ENCODE measurements at places on chromosomes 4 and X.

DNA sequence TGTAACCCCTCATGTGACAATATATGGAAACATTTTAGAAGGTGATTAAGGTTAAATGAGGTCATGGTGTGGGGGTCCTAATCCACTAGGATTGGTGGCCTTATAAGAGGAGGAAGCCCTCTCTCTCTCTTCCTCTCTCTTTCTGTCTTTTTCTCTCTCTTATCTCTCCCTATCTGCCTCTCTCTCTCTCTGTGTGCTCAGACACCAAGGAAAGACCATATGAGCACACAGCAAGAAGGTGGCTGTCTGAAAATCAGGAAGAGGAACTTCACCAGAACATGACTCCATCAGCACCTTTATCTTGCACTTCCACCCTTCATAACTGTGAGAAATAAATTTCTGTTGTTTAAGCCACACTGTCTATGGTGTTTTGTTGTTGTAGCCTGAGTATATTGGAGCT lies 1472.2 kb downstream of the PCDH7 start:
- DNase-seq, result peak; percentile 5

GRCh38 chr4:73127839-73128453 lies 58.4 kb upstream of the COX18 start:
- DNase-seq, result peak; percentile 72

GRCh38 chrX:151030845-151031244 lies 47.7 kb downstream of the HMGB3 start:
- no peak for DNase-seq

- DNase-seq, result no peak
Observed at GRCh38 chrX:30181353-30181752, 34.0 kb upstream of the MAGEB2 start.

- DNase-seq, result no peak
Observed at GRCh38 chrX:97167333-97167732, 283.6 kb downstream of the RPA4 start.

- DNase-seq, result no peak
Observed at GRCh38 chr4:151100531-151100930, 1.1 kb downstream of the RPS3A start.

GRCh38 chrX:72479324-72480274 lies 93.0 kb downstream of the HDAC8 start:
- no peak for DNase-seq

- DNase-seq, result no peak
Observed at GRCh38 chr4:65416891-65417290, 253.4 kb downstream of the EPHA5 start.

DNA sequence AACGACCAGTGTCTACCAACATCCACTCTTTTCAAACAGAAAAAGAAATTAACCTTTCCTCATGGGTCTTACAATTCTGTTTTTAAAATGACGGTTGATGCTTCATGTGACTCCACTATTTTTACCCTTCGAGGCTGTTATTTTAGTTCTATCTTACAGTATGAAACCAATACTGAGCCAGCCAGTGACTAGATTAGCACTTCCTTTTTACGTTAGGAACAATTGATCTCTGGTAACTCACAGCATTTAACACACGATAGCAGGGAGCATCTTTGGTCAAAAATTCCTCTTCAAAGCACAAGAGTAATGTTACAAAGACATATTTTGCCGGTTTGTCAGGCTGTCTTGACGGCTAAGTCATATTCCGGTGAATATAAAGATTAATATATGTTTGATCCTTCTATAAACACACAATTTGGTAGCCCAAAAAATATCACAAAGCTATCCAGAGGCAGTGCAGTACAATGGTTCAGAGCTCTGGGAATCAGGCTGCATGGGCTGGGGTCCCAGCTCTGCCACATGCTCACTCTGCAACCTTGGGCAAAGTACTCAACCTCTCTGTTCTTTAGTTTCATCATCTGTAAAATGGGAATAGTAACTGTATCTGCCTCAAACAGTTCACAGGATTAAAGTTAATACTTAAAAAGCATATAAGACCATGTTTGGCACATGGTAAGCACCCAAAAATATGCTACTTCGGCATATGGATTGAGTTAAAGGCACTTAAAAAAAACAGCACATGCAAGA lies 62.9 kb upstream of the TXK start:
- DNase-seq, result peak; percentile 22

- DNase-seq, result no peak
Observed at GRCh38 chrX:12891171-12891570, 15.2 kb upstream of the TLR8 start.

GRCh38 chrX:122625821-122626220 lies 558.3 kb upstream of the GRIA3 start:
- DNase-seq, result no peak

- DNase-seq, result no peak
Observed at GRCh38 chr4:148057516-148057915, 325.6 kb downstream of the ARHGAP10 start.

DNA sequence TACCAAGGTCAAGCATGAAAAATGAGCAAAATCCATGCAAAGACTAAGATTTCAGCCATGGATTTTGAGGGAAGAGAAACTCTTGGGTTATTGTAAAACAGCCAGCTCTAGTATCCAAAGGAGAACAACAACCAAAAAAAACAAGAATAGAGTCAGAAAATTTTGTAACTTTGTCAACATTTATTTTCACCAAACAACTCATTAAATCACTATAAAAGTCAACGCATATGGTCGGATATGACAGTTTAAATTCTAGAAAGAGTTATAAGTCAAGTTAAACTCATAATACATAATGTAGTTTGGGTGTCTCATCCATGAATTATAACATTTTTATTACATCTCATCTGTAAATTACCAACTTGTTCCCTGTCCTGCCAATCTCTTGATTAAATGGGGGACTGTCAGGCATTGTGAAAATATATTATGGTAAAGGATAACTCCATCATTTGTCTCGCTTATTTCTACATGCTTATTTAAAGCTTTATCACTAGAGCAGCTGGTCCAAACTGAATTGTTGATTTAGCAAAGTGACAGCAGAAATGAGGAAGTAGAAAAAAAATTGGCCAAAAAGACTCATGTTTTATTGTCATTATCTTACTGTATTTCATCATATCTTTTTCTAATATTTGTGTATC lies 224.8 kb upstream of the NOCT start:
- peak; percentile 44 for DNase-seq

- peak; percentile 45 for DNase-seq
Observed at GRCh38 chr4:118683513-118683912, 1.7 kb upstream of the METTL14 start.

DNA sequence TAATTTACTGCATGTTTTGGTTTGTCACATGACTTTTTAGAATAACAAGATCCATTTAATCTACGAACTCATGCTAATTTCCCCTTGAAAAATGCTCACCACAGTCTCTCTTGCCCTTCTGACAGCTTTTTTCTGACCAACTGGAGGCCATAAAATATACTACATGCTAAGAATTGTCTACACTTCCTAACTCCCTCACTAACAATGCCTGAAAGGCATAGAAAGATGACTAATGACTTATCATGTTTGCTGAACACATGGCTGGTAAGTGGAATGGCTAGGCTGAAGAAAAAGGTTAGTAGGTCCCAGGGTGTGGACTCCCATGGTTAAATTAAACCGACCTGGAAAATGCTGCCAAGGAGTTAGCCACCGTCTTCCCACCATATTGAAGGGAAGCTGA lies 309.9 kb downstream of the SPOCK3 start:
- DNase-seq, result no peak

GRCh38 chrX:118679290-118679689 lies 48.1 kb upstream of the IL13RA1 start:
- DNase-seq, result no peak

DNA sequence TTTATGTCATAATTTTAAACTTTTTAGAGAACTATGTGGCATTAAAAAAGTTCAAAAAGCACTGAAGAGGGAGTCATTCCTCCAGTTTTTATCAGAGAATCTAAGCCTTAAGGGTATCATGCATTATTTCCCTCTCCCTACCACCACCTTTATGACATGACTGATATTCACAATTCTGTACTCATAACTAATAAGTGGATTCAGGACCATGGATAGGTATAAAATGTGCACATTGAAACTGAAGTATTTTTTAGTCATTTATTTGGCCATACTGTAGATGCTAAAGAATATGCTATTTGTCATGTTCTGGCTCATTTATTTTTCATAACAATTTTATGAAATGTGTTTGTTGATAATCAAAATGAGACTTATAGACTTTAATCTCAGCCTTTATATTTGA lies 897.5 kb upstream of the AGA start:
- peak; percentile 8 for DNase-seq

- DNase-seq, result no peak
Observed at GRCh38 chr4:158462611-158463010, 59.1 kb upstream of the RXFP1 start.

DNA sequence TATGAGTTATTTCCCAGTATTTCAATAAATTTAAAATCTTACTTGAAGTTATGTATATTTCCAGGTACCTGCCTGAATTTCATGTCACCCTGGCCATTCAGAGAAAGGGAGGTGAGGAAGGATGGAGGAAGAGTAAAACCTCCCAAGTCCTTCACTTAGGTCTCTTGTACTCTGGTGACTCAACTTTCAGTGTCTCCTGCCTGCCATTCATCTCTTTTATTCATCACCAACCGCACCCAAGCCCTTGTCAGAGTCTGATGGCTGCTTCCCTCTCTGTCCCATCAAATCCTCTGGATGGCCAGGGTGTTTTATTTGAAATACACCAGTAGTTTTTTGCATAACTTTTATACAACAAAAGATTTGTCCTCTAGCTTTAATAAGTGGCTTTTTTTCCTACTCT lies 17.8 kb downstream of the TMPRSS11E start:
- DNase-seq, result no peak

GRCh38 chrX:130393451-130394074 lies 8.1 kb upstream of the GPR119 start:
- peak; percentile 30 for DNase-seq

DNA sequence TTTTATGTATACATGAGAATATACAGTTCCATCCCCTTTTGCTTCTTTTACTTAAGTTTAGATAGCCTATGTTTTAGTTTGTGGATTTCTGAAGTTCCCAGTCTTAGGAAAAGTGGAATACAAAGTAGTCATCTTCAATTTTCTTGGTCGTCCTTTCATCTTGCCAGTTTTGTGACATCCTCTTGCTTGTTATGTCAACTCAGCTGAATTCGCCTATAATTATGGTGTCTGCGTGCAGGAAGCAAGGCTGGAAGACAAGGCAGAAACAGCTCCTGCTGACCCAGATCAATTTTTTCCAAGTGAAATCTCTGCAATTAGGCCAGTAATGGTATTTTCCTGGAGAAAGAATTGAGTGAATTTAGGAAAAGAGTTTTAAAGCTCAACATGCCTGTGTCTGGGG lies 28.1 kb upstream of the NYX start:
- DNase-seq, result no peak

DNA sequence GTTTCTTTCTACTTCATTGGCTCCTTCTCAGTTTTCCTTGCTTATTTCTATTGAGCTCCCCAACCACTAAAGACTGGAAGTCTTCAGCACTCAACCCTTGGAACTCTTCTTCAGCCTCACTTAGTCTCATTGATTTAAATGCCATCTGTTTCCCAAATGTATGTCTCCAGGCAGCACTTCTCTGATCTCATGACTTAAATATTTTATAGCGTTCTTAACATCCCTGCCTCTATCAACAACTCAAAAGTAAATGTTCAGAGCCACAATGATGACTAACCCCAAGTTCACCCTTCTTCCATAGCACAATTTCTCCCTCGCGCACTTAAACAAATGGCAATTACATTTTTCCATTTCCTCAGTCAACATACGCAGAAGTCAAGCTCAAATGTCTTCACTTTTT lies 1393.3 kb downstream of the ARAP2 start:
- DNase-seq, result no peak

- DNase-seq, result no peak
Observed at GRCh38 chr4:48015216-48015615, 1.3 kb downstream of the CNGA1 start.

- DNase-seq, result peak; percentile 20
Observed at GRCh38 chrX:107978707-107979307, 3.4 kb downstream of the TEX13B start.

GRCh38 chr4:82638479-82638878 lies 76.7 kb upstream of the TMEM150C start:
- DNase-seq, result peak; percentile 31

- no peak for DNase-seq
Observed at GRCh38 chr4:117626664-117627063, 407.6 kb upstream of the NDST3 start.

DNA sequence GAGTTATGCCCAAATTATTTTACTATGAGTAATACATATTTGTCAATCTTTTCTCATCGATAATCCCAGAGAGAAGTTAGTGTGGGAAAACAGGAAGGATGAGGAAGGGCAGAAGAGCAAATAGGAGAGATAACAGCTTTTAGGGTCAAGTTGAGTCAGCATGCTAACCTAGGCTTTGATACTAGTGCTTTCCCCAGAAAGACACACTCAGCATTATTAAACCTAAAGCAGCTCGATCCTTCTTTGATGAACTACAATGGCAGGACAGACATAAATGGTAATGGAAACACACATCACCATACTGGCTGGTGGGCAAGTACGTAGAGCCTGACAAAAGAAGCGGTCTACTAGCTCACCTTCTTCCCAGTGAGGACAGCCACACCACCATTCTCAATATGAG lies 20.5 kb downstream of the AIFM1 start:
- no peak for DNase-seq

GRCh38 chr4:39698424-39699009 lies 581 bp downstream of the UBE2K start:
- peak; percentile 51 for DNase-seq

DNA sequence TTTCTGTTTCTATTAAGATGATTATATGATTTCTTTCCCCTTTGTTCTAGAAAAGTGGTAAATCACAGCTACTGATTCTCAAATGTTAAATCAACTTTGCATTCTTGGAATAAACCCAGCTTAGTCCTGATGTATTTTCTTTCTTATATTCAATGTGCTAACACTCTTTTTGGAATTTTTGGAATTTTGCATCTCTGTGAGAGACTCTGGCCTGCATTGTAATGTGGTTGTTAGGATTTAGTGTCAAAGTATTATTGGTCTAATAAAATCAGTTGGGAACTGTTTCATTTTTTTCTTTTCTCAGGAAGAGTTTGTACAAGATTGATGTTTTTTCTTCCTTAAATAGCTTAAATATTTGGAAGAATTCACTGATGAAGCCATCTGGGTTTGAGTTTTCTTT lies 109.6 kb downstream of the KIT start:
- no peak for DNase-seq

- DNase-seq, result no peak
Observed at GRCh38 chr4:4670869-4671268, 129.0 kb upstream of the STX18 start.

- DNase-seq, result no peak
Observed at GRCh38 chr4:53960843-53961242, 103.6 kb downstream of the CHIC2 start.

DNA sequence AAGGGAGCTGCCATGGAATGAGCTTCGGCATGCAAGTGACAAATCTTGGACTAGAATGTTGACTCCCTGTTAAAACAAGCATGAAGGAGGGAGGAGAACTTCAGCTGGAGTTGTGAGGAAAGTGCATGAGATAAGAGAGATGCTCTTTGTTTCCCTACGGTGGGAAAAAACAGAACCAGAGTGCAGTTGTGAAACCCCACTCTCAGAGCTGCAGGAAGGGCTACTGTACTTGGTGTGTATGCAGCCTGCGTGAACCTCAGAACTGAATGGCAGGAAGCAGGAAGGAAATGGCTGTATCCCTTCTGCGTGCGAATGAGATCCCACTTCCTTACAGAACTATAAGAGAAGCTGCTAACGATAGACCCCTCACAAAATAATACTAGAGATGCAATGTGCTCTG lies 57.2 kb downstream of the EGF start:
- peak; percentile 95 for DNase-seq

GRCh38 chr4:96183611-96184010 lies 343.7 kb downstream of the PDHA2 start:
- DNase-seq, result no peak
